ENCODE measurements at places on chromosomes 3 and 15. TPM values are rescaled to one million over a fixed set of nuclear protein-coding genes. Genes with fewer than 3 reads are reported as not detected.

MELTF gene
- 63.0 TPM for total RNA-seq

EPHB1 gene
- 0.05 TPM for total RNA-seq

PRICKLE2 gene
- 2.5 TPM for total RNA-seq

SLC35G2 gene
- total RNA-seq, result 23.6 TPM

DRD3 gene
- total RNA-seq, result not detected

PLD1 gene
- total RNA-seq, result 7.3 TPM

FAM3D gene
- total RNA-seq, result not detected

MUC4 gene
- 0.02 TPM for total RNA-seq

IQCF5 gene
- total RNA-seq, result not detected

BRPF1 gene
- 16.3 TPM for total RNA-seq

SPESP1 gene
- not detected for total RNA-seq

TOMM70 gene
- total RNA-seq, result 42.6 TPM

SLC9C1 gene
- not detected for total RNA-seq

DTX3L gene
- 7.5 TPM for total RNA-seq

GLDN gene
- total RNA-seq, result not detected

PRSS50 gene
- not detected for total RNA-seq

RARRES1 gene
- 6.8 TPM for total RNA-seq

GOLGA8G gene
- not detected for total RNA-seq

COL6A5 gene
- total RNA-seq, result not detected

LCTL gene
- not detected for total RNA-seq

CSTA gene
- 0.75 TPM for total RNA-seq

CHAC1 gene
- total RNA-seq, result 8.9 TPM

VPS13C gene
- total RNA-seq, result 10.9 TPM

GP9 gene
- total RNA-seq, result not detected

ANKRD34C gene
- total RNA-seq, result not detected

MINDY4B gene
- total RNA-seq, result not detected

FSIP1 gene
- total RNA-seq, result 1.6 TPM

TMEM41A gene
- total RNA-seq, result 23.2 TPM

SV2B gene
- total RNA-seq, result 0.12 TPM

GOLGA6L9 gene
- 2.6 TPM for total RNA-seq

MCCC1 gene
- 9.2 TPM for total RNA-seq

IQSEC1 gene
- total RNA-seq, result 18.0 TPM

OXTR gene
- 10.8 TPM for total RNA-seq

CCDC39 gene
- not detected for total RNA-seq

ZIC1 gene
- not detected for total RNA-seq

IMPG2 gene
- 0.01 TPM for total RNA-seq

HTR3E gene
- total RNA-seq, result not detected

CLCN2 gene
- 5.7 TPM for total RNA-seq

RTP1 gene
- not detected for total RNA-seq

INSYN1 gene
- 1.9 TPM for total RNA-seq

ROPN1 gene
- total RNA-seq, result not detected

All from A549 treated with Hydrocortisone at 1 μM for 4 hours (cell line).